Activated T-cell treated with anti-CD3 and anti-CD28 coated beads, Interleukin-2, amount 50 U/mL, for 4 hours (primary cell): ENCODE measurements at places on chromosomes 6 and 20.
A peak's percentile ranks its signal among the peaks of the same experiment; 100 is the strongest.

GRCh38 chr20:51402201-51402600, 140.3 kb downstream of the NFATC2 start:
- peak; percentile 30 for DNase-seq

GRCh38 chr6:6505111-6505510, 83.4 kb upstream of the LY86 start:
- no peak for DNase-seq

DNA sequence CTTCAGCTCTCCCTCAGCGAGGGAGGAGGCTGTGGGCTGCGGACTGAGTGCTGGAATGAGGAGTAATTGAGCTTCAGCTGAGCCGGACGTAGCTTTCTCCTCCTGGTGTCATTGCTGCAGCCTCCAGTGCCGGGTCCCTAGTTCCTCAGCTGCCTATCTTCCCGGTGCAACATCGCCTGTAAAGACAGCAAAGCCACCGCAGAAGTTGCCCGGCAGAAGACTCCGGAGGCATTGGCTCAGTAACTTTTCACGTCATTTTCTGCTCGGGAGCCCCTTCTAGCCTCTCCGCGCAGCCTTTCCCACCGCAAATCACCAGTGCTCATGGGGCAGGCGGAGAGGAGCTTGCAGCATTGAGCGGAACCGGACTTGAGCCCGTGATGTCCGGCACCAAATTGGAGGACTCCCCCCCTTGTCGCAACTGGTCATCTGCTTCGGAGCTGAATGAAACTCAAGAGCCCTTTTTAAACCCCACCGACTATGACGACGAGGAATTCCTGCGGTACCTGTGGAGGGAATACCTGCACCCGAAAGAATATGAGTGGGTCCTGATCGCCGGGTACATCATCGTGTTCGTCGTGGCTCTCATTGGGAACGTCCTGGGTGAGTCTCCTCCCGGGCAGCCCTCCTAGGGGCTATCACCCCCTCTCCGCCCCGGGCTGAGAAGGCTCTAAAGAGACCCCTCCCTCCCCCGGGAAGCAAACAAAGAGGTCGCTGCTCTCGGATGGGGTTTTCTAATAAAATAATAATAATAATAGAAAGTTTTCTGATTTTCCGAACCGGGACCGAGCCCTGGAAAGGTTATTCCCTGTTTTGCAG, at the start of gene HCRTR2:
Gene HCRTR2 (plus strand): TSS at position 305 of the 816 bp plus-strand sequence. CDS start 73 bp downstream, at position 378.
- no peak for DNase-seq

GRCh38 chr6:138526822-138527235, 27.5 kb upstream of the NHSL1 start:
- no peak for DNase-seq

GRCh38 chr6:157527471-157527907, 146.5 kb downstream of the ZDHHC14 start:
- DNase-seq = no peak

GRCh38 chr6:125233202-125233601, 68.6 kb downstream of the HDDC2 start:
- DNase-seq = no peak

- no peak for DNase-seq
Observed at GRCh38 chr6:12896208-12896733, 179.7 kb downstream of the PHACTR1 start.

GRCh38 chr20:36132802-36133211, 21.7 kb upstream of the EPB41L1 start:
- DNase-seq = no peak

DNA sequence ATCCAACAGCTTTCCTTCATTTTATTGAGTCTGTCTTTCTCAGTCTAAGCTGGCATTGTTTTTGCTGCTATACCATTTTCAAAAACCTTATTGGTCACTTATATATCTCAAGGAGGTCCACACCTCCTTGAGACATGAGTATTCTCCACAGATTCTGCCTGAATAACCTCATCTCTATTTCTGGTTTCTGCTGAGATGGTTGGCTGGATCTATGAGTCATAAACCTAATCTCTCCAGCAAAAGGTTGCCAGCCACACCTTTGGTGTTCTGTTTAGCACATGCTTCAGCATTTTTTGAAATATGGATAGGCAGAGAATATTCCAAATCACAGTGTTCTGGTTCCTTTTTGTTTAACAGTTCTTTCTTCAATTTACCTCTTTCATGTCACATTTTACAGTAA, 40.8 kb upstream of the TMEM244 start:
- no peak for DNase-seq

GRCh38 chr20:2708073-2708415, 15.5 kb downstream of the EBF4 start:
- no peak for DNase-seq

DNA sequence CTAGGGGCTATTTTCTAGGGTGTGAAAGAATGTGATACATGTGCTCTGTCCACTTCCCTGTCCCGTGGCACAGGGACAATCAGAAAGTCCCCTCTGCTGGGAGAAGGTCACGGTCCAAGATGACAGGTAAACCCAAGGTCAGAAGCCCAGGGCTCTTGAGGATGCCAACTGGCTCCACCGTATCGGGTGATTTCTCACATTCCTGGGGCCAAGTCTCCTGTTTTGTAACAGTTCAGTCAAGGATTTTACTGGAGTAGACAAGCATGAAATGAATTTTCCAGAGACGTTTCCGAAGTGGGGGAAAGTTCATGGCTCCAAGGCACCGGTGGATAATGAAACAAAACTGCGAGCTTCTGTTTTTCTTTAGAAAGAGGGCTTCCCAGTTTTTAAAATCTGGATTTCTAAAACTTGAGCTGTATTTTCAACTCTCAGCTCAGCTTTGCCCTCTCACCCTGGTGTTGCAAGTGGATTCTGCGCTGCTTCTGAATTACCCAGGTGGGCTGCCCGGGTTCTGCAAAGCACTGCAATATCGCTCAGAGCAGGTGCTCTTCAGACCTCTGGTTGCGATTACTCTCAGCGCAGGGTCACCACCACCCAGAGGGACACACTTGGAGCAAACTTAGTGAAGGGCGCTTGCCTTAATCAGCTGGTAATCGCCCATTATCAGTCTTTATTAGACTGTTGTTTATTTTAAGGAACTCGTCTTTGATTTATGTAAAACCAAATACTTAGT, 64.4 kb upstream of the TMEM170B start:
- DNase-seq = no peak

- DNase-seq = no peak
Observed at GRCh38 chr6:92263864-92264263, 1155.5 kb downstream of the EPHA7 start.

DNA sequence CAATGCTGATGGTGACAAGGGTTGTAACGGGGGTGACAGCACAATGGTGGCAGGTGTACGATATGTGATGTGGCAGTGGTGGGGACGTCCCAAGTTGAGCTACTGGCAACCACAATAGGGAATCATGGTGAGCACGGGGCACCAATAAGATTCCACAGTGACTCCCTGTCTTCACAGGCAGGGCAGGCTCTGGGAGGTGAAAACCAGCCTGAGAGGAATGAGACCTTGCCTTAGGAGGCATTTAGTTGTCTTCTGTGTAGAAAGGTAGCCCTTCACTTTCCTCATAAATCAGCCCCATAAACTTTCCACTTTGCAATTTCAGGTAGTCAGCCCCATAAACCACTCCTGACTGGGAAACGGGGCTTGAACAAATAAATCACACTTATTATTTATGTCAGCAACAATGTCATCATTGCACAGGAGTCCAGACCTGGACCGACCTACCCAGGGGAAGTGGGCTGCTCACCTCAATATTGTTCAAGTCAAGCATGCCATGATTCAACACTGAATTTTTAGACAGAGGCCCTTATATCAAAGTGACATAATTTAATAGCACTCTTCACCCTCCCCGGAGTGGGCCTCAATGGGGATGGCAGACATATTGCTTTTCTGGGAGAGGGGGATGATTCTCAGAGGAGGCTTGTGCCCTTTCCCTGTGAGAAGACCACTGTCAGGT, 150.8 kb downstream of the CDC5L start:
- no peak for DNase-seq
